ENCODE measurements at places on chromosomes 11 and 22.
A peak's percentile ranks its signal among the peaks of the same experiment; 100 is the strongest.

DNA sequence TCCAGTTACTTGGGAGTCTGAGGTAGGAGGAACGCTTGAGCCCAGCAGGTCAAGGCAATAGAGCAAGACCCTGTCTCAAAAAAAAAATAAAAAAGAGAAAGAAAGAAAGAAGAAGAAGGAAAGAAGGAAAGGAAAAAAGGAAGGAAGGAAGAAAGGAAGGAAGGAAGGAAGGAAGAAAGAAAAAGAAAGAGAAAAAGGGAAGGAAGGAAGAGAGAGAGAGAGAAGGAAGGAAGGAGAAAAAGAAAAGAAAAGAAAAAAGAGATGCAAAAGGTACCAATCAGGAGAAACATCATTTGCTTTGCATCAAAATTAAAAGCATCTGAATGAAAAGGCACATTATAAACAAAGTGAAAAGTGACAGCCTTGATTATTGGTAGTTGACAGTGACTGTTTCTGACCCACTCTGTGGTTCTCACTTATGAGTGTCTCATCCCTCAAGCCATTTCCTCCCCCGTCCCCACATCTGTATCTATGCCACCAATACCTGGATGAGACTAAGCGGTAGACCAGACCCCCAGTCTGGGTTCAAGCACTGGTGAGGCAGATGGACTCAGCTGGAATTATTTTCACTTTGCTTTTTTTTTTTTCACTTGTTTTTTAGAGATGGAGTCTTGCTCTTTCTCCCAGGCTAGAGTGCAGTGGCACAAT, 33.0 kb upstream of the XBP1 start:
- DNase-seq: no peak

DNA sequence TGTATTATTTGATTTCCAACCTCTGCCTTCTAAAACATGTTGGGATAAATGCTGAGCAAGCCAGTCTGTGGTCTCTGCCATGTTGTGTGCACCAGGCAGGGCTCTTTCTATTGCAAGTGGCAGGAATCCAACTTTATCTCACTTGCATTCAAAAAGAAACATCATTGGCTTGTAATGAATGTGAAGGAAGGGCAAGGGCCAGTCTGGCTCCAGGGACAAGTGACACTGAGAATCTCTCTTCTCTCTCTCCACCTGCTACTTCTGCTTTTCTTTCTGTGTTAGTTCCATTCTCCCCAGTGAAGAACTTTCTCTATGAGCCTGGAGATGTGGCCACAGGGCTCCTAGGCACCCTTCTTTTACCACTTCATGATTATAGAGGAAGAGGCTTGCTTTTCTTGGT, 329.9 kb upstream of the NCAM1 start:
- DNase-seq: no peak

- peak; percentile 47 for DNase-seq
Observed at GRCh38 chr11:44556735-44557409, 8.6 kb upstream of the CD82 start.

DNA sequence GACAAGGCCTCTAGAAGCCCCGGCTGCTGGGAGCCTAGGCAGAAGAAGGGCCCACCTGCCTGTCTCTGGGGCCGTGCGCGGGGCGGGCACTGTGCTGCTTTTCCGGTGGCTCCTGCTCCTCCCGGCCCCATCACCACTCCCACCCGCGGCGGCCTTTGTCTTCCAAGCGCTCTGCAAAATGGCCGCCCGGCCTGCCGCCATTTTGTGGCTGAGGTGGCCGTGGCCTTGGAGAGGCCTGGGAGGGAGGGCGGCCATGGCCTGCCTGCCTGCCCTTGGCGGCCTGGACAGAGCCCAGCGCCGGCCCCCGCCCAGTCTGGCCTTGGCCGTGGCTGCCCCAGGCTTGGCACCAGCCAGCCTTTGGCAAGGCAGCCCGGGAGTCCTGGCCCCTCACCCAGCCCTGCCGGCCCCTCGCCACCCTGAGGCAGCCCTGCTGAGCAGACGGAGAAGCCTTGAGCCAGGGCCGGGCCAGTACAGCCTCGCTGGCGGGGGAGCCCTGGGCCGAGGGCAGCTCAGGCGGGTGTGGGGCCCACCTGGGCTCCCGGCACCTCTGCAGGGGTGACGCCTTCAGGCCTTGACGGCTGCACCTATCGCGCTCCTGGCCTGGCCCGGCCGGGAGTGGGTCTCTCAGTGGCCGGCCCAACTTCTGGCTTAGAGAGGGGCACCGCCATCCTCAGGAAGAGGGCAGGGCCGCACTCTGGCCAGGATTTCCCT, 46.0 kb upstream of the PPARA start:
- no peak for DNase-seq

GRCh38 chr11:114110952-114111947, 51.7 kb downstream of the ZBTB16 start:
- DNase-seq: no peak

DNA sequence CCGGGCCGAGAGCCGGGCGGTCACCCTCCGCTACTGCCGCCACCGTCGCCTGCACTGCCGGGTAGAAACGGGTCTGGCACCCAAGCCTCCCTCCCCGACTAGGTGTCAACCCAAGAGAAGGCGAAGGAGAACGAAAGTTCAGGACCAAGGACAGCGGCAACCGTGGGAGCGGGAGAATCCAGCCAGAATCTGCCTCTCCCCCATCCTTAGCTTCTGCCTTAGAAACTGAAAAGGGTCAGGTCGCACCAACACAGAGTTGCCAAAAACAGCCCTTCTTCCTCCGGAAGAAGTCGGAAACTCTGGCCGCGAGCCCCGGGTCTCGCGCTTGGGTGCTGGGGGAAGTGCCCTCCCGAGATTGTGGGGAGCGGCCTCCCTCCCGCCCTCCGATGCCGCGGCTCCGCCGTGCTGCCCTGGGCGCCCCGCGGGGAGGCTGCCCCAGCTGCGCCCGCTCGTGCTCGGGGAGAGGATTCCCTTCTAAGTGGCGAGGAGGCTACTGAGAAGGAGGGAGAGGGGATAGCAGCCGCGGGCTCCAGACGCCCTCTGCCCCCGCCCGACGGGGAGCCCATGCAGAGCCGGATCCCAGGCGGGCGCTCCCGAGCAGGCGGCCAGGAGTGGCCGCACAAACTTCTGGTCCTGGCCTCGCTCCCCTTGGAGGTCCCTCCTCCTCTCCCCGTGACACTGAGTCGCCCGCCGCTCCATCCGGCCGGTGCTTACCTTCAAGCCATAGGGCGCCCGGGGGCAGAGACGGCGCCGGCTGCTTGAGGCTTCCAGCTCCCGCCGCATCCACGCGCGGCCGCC, 637 bp downstream of the DRD2 start:
- peak; percentile 3 for DNase-seq

DNA sequence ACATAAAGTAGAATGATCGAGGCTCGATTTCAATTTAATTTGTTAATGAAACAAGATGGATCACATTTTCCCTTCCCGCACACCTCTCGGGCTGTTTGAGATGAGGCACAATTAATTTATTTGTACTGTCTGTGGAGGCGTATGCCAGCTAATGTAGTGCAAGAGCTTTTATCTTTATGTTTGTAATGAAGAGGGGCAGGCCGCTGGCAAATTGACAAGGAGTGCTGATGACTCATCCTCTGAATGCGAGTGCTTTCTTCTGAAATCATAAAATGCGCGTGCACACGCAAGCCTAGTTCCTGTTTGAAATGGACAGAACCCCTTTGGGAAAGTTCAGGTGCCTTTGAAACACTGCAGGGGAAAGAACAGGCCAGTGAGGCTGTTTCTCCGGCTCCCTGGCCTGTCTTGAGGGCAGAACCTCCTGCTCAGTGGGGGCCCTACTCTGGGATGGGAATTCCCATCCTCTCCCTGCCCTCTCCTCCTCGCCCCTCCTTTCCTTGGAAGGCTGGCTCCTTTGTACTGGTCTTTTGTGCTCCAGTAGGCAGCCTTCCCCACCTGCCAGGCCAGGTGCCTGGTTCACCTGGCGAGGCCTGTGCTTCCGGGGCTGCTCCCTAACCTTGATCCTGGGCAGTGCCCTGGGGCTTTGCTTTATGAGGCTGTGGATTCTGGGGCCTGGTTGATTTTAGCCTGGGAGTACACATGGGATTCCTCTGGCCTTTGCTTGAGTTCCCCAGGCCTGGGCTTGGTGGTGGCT, 50.3 kb downstream of the TEAD1 start:
- no peak for DNase-seq

GRCh38 chr11:16526947-16527346, 170.6 kb upstream of the SOX6 start:
- DNase-seq: no peak

DNA sequence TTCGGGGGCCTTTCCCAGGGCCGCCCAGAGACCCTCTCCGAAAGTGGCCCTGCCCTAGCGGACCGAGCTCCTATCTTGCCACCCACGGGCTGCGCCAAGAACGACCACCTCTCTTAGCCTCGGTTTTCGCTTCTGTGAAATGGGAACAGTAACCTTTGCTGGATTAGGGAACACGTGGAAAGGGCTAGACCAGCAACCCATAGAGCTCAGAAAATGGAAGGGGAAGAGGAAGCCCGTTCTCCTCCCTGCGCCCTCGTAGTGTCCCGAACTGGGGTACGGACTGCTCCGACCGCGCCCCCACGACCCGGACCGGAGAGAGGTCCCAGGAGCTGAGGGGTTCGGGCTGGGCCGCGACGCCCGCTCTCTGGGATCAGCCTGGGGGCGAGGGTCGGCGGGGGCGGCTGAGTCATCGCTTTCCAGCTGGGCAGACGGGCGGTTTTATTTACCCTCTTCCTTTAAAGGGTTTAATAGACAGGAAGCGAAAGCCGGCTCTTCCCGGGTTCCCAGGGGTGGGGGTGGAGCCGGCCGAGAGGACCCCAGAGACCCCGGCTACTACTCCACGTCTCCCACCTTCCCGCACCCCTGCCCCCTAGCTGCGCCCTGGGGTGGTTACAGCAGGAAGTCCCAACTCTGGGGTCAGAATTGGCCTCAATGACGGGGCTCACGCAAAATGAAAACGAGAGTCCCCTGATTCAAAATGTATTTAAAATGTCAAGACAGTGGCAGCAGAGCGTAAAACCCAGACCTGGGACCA, 907 bp upstream of the PHLDA2 start:
- DNase-seq: peak; percentile 24

GRCh38 chr11:110430267-110431050, 711 bp downstream of the FDX1 start:
- no peak for DNase-seq

DNA sequence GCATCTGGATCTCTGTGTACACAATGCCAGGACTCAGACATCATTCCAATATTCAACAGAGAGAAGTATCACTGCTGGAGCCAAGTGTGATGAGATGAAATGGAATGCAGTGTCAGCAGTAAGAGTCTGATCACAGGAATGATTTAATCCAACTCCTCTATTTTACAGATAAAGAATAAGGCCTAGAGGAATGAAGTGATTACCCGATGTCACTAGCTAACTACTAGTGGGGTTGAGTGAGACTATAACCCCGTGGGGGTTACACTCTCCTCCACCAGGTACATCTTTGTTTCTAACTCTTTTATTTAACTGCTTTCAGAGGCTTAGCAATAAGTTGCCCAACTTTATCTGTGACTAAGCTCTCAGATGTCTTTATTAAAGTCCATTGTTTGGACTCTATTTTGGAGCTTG, 94.2 kb upstream of the FAT3 start:
- no peak for DNase-seq

DNA sequence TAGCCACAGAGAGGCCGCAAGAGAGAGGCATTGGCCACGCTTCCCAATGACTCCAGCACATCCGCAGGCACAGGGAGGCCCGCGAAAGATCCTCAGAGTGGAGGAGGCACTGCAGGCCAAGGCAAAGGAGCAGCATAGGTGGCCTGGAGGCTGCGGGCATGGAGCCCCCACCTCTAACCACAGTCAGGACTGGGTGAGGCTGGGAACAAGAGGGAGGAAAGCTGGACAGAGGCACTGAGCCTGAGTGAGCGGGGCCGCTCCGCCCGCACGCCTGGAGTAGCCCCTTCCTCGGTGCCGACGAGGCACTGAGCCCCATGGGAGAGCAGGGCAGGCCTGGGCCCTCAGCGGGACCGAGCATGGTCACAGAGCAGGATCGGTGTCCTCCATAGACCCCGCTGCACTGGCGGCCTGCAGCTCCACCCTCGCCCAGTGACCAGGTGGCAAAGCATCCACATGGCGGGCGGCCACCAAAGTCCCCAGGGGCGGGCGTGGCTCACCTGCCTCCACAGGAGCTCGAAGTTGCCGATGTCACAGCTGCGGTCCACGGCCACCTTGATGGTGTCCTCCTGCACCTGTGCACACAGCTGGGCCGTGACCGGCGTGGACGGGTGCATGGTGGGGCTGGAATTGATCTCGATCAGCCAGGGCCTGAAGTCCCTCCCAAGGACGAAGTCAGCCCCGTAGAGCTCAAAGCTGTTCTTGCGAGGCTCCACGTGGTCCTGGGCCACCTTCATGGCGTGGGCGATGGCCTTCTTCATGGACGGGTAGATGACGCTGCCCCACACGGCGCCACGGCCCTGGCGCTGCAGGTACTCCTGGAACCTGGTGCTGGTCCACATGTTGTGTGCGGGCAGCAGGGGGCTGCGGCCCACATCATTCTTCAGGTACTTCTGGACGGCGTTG, 18.9 kb upstream of the IL17REL start:
- no peak for DNase-seq

GRCh38 chr11:29029452-29029851, 921.3 kb downstream of the METTL15 start:
- no peak for DNase-seq

Measured in activated T-helper 9 cell treated with anti-CD3 and anti-CD28 coated beads, Interleukin-2, amount 50 U/mL, for 16 hours (primary cell).